Cortex of kidney (tissue), 1 donor: ENCODE measurements at places on chromosomes 3 and 15.

DNA sequence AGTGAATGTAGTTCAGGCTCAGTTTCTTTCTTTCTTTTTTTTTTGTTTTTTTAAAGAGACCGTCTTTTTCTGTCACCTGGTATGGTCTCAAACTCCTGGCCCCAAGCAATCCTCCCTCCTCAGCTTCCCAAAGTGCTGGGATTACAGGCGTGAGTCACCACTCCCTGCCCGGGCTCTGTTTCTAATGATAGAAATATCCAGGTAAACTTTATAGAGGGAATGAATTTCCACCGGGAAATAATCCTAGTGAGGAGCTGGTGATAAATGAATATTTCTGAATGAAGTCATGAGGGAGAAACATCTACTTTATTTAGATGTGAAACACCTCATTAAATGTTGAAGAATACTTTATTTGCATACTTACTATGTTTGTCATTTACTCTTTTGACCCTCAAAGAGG is 7.2 kb downstream of the RNF13 start:
- DNase-seq, result no peak

DNA sequence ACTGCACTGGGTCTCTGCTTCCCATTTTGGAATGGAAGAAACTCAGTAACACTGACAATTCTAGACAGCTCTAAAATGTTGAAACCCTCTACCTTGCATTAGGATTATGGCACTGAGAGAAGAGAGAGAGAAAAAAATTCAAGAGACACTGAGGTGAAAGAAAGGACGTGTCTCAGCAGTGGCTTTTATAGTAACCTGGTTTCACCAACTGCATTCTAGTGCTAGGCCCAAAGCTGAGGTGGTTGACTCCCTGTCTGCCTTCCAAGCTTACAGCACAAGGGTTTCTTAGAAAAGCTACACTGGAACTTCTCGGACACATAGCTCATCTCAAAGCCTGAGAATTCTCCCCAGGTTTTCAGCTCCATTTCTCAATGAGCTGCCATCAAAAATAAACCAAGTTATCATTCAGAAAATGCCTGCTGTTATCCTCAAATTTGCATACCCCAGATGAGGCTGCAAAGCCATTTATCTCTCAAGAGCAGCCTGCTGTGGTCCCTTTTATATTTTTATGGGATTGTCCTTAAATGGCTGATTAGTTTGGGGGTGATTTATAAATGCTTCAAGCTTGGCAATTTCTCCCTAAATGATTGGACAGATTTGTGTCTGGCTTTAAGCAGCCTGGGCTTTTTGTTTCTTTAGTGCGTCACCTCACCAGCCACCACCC is 279.9 kb downstream of the EBLN2 start:
- no peak for DNase-seq

DNA sequence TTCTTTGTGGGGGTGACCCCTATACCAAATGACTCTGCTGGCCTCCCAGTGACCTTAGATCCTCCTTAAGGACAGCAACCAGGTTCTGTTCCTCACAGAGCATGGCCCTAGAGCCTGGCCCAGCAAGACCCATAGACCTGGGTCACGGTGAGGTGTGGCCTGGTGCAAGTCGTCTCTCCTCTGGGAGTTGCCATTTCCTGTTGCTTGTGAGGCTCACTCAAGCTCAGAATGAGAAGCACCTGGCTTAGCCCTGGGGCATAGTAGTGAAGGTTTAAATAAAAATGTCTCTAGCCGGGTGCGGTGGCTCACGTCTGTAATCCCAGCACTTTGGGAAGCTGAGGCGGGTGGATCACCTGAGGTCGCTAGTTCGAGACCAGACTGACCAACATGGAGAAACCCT is 131.3 kb downstream of the SMAD6 start:
- DNase-seq, result no peak

DNA sequence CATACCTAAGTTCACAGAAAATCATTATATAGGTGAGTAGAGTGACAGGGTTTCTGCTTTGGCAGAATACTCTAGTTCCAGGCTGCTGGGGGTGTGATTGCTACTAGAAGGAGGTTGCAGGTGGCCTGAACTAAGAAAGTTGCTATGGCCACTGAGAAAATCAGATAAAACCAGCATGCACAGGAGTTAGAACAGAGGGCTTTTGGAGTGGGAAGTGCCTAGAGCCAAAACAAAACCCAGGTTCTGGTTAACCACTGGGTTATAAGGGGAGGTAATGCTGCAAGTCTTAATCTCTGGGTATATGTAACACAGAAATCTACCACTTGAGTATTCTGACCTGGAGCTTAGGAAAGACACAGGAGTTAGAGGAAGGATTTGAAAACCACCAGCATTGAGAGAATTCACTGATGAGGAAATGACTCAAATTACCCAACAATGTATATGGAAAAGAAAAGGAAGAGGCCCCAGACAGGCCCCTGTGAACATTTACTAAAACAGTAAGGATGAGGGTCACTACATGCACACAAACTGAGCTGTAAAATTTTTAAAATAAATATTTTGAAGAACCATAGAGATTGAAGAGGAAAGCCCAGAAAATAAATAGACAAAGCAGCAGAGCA is 60.0 kb downstream of the PLOD2 start:
- no peak for DNase-seq

DNA sequence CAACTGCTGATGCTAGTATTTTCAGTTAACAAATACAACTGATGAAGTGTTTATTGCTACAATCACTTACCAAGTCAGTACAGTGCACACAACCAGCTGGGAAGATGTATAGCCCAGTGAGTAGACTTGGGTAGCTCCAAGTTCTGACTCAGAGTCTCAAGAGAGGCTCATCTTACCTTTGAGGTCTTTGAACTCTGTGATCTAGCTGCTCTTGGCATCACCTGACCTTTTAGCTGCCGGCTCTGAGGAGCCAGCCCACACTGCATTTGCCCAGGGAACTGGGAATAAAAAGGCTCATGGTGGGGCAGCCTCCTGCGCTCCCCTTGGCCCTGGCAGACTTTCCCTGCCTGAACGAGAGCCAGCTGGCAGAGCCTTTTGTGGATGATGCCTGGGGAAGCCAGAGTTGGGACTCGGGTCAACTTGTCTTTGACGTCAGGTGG is 82.6 kb downstream of the CEMIP start:
- DNase-seq, result no peak

DNA sequence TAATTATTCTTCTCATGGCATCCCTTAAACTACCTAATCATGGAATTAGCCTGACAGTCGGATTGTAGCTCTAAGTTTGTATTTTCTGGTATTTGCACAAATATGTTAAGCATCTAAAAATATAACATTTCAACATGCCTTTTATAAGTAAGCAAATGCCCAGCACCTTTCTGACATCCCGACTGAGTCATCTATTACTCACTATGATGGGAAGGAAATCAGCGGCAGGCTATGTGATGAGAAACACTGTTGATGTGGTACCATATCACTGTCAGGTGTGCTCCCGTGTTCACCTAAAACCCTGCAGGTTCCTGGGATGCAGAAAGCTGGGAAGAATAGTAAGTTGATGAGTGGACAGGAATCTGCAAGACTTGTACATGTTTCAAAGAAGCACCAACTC is 367.8 kb upstream of the IL12A start:
- DNase-seq, result no peak

GRCh38 chr3:86774082-86774691 is 216.8 kb downstream of the VGLL3 start:
- no peak for DNase-seq

- no peak for DNase-seq
These were observed 1693.9 kb downstream of the SI start for GRCh38 chr3:163384383-163384782.

DNA sequence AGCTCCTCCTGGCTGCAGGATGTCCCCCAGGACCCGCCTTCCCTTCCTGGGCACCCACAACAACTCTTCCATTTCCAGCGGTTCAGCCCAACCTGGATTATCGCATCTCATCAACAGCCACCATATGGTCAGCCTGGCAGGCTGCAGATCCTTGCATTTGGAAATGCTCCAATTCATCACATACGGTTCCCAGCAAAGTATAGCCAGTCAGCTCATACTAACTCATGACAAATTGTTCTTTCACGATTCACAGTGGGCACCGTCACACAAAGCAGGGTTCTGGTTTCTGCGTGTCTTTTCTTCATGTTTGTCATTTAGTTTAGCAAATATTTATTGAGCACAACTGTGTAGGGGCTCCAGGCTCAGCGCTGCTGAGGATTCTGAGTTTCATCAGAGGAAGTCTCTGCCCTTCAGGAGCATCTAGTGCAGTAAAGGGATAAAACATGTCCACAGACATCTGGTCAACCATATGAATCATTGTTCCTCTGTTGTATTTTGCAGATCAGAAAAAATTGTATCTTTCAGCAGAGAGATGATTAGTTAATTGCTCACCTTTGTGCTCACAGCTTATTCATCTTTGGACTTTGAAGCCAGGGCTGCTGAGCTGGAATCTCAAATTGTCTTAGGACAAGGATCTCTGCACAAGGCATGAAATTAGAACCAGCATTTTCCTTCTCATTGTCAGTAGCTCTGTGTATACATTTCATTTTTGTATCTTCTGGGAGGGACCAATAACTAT is 125.1 kb downstream of the GABRG3 start:
- no peak for DNase-seq

- DNase-seq, result no peak
These were observed 3.2 kb downstream of the HTR3E start for GRCh38 chr3:184099806-184100686.

- DNase-seq, result no peak
These were observed 123.9 kb downstream of the LRRK1 start for GRCh38 chr15:101043011-101043410.

- no peak for DNase-seq
These were observed 398.1 kb downstream of the GABRB3 start for GRCh38 chr15:26374806-26375205.

GRCh38 chr15:80264031-80264430 is 12.0 kb upstream of the CTXND1 start:
- no peak for DNase-seq

- DNase-seq, result no peak
These were observed 16.6 kb upstream of the EXOG start for GRCh38 chr3:38479431-38480092.

DNA sequence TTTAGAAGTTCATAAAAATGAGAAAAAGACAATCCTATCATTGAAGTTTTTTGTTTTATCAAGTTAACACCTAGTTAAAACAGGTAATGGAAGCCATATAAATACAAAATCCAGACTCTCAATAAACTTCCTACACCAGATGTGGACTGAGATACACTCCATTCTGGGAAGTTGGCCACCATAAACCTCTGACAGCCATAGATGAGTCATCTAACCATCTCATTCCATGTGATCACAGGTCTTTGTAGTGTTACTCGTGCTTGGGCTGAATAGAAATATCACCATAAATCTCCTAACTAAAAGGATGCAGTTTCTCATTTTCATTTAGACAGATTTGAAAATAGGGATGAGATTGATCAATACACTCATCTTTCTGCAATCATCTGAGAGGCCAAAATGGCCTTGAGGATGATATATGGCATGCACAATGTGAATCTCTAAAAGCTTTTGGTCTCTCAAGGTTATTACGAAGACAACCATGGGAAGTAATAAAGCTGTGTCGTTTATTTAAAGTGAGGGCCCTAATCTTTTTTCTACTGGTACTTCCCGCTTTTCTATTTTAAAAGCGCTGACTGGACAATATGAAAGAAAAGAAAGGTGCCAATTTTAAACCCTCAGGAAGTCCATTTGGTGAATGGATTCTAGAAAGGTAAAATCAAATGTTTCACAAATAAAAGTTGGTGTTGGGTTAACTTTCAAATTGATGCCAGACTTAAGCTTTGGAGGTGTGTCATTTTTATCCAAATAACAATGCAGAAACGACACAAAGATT is 155.5 kb downstream of the POLR2M start:
- DNase-seq, result no peak

- no peak for DNase-seq
These were observed 13.1 kb upstream of the SAMMSON start for GRCh38 chr3:69986419-69986818.

DNA sequence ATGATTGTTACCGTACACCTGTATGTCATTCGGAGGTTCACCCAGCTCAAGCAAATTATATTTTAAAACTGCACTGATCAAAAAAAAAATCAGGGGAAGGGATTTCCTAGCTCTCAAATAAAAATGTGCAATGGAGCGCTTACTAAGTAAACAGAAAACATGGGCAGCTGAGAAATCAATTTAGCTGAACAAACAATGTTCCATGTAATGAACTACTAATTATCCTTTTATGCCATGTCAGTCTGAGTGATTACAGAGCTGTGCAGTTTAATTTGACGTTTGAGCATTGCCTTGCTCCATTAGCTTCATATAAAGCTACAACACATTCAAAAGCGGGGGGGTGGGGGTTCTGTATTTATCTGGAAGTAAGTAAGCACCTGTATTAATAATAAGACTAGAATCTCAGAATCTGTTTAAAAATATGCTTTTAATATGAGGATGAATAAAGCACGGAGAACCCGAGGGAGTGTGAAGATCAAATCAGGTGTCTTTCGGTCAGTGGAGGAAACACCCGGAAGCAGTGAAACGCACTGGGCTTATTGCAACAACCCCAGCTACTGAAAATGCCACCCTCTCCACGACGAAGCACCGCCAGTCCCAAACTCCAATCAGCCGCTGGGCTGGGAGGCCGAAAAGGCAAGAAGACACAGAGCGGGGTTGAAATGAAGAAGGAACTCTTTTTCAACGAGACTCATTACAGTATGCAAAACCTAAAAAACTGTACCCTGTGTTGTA is 196.5 kb upstream of the ATP11B start:
- no peak for DNase-seq

- DNase-seq, result no peak
These were observed 15.5 kb upstream of the THRB start for GRCh38 chr3:24510030-24510648.
